ENCODE measurements at places on chromosomes 2 and 18. TPM values are rescaled to one million over a fixed set of nuclear protein-coding genes. Genes with fewer than 3 reads are reported as not detected.

DNA sequence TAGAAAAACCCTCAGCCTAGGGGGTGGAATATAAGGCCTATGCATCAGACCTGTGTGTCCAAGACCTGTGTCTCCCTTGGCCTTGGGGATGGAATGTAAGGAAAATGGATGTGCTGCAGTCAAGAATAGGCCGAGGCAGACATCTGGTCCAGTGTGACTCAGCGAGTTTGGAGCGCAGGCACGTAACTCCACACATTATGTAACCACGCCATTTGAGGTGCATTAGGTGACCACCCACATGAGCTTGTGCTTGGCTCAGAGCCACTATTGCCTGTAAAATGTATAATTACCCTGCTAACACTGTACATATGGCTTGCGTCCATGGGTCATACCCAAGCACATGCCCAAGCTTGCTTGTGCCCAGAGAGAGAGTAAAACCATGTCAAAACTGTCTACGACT, 580.9 kb upstream of the HNMT start:
- DNase-seq = no peak

- no peak for DNase-seq
Observed at GRCh38 chr2:198571393-198571792, 767.0 kb downstream of the PLCL1 start.

DNA sequence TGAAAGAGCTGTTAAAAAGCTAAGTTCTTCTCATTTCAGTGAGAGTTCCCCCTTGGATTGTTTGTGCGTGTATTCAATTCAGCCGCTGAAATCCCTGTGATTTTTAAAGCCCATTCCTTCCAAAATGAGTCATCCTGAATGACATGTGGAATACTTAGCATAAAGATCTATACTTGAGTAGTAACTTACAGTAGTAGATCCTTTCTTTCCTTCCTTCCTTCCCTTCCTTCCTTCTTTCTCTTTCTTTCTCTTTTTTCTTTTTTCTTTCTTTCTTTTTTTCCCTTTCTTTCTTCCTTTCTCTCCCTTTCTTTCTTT, 18.2 kb upstream of the SOX11 start:
- DNase-seq = no peak

DNA sequence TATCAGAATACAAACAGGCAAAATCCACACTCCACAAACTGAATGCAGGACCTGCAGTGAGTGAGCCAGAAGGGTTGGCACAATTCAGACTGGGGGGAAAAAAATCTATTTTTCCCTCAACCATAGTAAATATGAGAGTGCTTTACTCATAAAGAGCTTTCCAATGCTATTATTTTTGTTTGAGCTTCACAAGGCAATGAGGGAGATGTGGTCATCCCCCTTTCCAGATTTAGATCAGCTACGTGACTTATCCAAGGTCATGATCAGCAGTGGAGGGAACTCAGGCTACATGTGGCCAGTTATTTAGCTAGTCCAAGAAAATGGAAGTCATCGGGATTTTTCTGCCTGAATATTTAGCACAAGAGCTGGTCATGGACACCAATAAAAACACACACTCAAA, 120.4 kb upstream of the KLF7 start:
- no peak for DNase-seq

GRCh38 chr2:181553244-181553643, 96.1 kb downstream of the ITGA4 start:
- no peak for DNase-seq

NLRC4 gene
- total RNA-seq = 21.9 TPM

Data from left lung (tissue), 14 donors.